ENCODE measurements at places on chromosomes 3 and 15. TPM values are rescaled to one million over a fixed set of nuclear protein-coding genes. Genes with fewer than 3 reads are reported as not detected.

GPR160 gene
- 0.31 TPM for total RNA-seq

GRCh38 chr3:51836606-51837005 is 24.8 kb upstream of the IQCF2 start:
- DNase-seq, result no peak

DNA sequence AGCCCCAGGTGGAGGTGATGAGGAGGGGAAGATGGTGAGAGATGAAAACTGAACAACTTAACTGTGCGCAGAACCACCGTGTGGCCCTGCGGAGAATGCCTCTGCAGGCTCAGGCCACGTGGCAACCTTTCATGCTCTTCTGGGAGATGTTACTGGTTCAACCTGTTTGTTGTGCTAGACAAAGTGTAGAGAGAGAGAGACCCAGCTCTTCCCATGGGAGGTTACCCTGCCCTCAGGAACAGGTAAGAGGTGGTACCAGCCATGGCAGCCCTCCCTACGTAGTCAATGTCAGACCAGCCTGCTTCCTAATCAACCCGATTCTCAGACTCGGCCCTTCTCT is 37.0 kb upstream of the HACD2 start:
- no peak for DNase-seq

DNA sequence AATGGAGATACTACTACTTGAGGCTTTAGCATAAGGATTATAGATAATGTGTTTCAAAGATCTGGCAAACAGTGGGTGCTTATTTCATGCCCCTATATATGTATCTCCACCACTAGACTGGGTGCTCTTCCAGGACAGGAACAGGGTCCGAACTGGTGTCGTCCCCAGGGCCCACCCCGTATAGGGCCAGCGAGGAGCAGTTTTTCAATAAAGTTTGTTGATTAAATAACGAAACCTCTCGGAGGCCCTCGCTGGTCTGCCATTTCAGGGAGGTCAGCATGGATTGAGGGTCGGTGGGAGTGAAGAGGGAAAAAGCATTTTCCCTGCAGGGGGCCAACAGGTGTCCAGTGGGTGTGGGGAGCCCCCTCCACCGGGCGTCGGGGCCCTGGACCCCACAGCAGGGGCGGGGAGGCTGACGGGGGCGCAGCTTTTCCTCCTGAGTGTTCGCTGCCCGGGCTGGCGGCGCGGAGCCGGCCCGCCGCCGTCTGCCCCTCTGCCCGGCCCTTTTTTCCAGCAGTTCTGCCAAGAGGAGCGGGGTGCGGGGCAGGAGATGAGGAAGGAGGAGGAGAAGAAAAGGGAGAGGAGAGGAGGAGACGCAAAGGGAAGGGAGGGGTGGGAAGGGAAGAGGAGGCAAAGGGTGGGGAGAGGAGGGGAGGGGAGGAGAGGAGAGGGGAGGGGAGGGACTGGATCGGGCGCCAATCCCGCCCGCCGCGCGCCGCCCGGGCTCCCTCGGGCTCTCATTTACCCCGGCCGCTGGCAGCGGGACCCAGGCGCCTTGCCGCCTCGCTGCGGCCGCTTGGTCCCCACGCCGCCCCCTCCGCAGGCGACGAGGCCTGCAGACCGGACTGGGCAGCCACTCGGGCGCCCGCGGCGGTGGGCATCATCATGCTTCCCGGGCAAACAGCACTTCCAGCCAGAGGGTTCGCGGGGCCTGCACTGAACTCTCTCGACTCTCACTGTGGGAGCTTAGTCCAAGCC is 66.3 kb downstream of the ISG20 start:
- DNase-seq, result peak; percentile 11

ATP11B gene
- total RNA-seq, result 52.8 TPM

- DNase-seq, result peak; percentile 38
Observed at GRCh38 chr3:49519296-49519695, 35.0 kb upstream of the BSN start.

H1-8 gene
- total RNA-seq, result not detected

APOD gene
- 5.5 TPM for total RNA-seq

- no peak for DNase-seq
Observed at GRCh38 chr15:52140646-52141045, 28.1 kb upstream of the BCL2L10 start.

CPNE9 gene
- total RNA-seq, result not detected

DNA sequence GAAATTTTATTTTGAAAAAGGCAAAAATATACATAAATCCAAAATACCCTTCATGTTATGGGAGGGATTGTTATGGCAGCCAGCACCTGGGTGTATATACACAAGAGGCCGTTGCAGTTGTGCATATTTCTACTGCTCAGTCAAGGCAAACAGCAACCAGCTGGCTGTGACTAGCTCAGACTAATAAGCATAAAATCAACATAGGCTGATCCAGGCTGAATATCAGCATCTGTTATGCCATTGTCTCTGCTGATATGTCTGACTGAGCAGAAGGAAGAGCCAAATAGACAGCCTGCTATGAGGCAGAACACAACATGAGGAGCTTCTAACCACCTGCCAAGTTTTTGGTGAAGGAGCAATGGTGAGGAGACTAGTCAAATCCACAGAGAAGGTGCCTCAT is 457.5 kb upstream of the ALCAM start:
- DNase-seq, result peak; percentile 51

DYNLT2B gene
- total RNA-seq, result 12.0 TPM

COLQ gene
- total RNA-seq, result 24.8 TPM

LCTL gene
- total RNA-seq, result 0.13 TPM

DNA sequence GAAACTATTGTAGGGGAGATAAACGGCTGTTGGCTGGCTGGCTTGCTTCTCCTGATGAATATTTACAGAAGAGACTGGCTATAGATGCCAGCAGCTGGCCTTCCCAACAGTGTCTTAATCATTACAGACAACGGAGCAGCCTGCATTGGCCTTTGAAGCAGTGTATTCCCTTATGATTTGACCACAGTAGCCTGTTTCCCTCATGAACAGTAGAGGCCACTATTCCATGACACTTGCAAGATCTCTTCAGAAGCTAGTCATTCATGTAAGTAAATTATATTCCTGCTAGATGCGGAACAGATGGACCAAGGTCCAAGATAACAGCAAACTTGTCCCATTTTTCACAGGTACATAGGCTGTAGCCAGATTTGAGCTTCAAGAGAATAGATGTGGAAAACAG is 47.3 kb downstream of the TMCO5A start:
- DNase-seq, result peak; percentile 73

CADM2 gene
- 1.8 TPM for total RNA-seq

GRCh38 chr3:19744047-19744446 is 190.0 kb downstream of the EFHB start:
- no peak for DNase-seq

- peak; percentile 47 for DNase-seq
Observed at GRCh38 chr15:44038755-44039191, 156.3 kb downstream of the FRMD5 start.

DNA sequence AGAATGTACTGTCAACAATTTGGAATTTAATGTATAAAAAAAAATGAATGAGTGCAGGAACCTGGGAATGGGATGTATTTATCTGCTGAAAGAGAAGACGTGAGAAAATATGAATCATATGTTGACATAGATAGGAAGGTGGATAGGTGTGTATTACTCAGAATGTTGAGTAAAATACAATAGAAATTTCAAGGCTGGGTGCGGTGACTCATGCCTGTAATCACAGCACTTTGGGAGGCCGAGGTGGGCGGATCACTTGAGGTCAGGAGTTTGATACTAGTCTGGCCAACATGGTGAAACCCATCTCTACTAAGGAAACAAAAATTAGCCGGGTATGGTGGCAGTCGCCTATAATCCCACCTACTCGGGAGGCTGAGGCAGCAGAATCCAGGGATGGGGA is 202.8 kb downstream of the CADM2 start:
- no peak for DNase-seq

DNA sequence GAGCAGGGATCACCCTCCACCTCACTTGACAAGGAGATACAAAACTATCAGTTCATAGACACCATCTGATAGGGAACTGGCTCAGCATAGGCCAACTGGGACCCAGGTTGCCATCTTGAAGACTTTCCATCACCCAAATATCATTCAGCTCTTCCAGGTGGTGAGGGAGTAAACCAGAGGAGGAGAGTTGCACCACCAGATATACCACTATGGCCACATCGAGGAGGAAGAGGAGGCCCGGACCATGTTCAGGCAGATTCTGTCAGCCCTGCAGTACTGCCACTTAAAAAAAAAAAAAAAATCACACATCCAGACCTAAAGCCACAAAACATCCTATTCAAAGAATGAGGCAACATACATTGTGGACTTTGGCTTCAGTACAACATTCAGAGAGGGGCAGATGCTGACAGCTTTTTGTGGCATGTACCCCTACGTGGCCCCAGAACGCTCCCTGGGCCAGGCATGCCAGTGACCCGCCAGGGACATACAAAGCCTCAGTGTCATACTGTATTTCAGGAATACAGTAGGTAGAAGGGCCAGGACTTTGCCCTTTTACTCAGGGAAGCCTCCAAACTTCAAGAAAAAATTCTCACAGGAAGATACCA is 18.4 kb upstream of the EMC3 start:
- DNase-seq, result no peak

ST8SIA2 gene
- total RNA-seq, result 28.6 TPM

GRCh38 chr3:174153871-174154270 is 705.3 kb upstream of the NAALADL2 start:
- no peak for DNase-seq

DNA sequence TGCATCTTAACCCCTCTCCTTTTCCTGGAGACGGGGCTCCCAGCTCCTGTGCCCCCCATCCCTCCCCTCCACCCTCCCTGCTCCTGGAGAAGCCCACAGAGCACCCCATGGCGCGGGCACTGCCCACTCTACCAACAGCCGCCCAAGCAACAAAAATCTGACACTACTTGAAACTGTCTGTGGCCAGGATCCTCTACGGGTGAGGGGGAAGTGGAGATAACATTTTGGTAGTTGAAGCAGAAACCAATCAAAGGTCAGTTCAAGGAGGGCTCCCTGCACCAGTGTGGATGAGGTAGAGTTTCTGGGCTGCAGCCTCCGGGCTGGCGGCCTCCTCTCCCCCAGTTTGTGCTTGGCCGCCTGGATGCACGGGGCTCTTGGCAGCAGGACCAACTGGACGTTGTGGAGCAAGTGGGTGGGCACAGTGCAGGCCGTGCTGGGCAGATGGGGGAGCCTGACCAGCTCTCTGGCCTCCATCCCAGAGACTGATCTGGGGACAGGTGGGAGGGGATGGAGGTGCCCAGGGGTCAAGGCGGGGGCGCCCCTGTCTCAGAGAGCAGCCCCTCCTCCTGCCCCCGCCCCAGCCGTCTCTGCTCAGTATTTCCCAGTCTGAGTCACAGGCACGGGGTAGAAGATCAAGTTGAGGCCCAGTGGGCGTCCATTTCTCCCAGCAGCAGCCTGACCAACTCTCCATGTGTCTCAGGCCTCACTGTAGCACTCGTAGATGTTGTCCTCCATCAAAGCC is 12.8 kb downstream of the H1-8 start:
- DNase-seq, result no peak

DNA sequence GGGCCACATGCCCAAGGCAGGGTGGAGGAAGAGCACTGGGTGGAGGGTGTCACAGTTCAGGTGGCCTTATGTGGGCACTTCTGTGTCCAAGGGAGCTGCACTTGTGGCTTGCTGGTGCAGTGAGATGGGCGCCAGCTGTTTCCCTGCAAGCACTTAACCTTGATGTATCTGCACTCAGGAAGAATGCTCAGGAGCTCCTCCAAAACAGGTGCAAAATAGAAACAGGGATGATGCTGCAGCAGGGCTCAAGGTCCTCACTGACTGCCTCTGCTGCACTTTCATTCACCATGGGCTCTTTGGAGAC is 151.3 kb downstream of the CADPS start:
- DNase-seq, result no peak

- no peak for DNase-seq
Observed at GRCh38 chr3:154987846-154988245, 92.3 kb upstream of the MME start.

- DNase-seq, result no peak
Observed at GRCh38 chr3:52076896-52077780, 20.8 kb upstream of the DUSP7 start.

GRCh38 chr3:37223141-37223558 is 48.8 kb upstream of the LRRFIP2 start:
- DNase-seq, result peak; percentile 88

All from myocyte (in vitro differentiated cells).